ENCODE measurements at places on chromosomes 12 and 14.
A peak's percentile ranks its signal among the peaks of the same experiment; 100 is the strongest.

- DNase-seq, result no peak
These were observed 29.8 kb downstream of the APAF1 start for GRCh38 chr12:98674841-98675240.

GRCh38 chr12:60174476-60174875, 578.6 kb downstream of the SLC16A7 start:
- DNase-seq, result no peak

GRCh38 chr12:77766224-77766623, 64.5 kb upstream of the NAV3 start:
- DNase-seq, result no peak

DNA sequence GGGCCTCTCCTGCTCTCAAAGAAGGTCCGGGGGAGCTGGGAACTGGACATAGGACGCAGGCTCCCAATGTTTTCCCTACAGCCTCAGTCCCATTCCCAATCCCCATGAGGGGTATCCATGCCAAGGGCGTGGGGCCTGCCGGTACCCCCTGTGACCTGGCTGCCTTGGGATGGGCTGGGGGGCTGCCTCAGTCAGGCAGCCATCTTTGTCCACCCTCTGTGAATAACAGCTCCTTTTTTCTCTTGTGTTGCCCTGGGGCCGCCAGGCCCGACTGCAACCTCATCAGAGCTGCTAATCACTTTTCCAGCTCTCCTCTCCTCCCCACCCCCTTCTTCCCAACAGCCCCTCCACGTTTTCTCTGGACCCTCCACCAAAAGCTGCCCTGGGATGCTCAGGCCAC, 11.2 kb downstream of the FIGNL2 start:
- no peak for DNase-seq

GRCh38 chr12:99975321-99975720, 9.4 kb downstream of the ANKS1B start:
- no peak for DNase-seq

DNA sequence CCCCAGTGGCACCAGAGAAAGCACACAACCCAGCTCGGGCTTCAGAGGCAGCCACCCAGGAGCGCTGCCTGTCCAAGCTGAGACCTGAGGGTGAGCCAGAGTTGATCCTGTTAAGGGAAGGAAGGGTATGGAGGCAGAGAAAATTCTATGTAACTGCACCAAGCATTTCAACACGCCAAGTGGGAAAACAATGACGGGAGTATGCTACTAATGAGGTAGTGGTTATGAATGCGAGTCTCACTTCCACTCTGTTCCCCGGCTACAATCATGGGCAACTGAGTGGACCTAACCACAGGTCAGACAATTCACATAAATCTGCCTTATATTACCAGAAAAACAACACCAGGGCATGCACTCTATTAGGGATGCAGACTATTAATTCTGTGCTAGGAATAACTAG, 9.9 kb downstream of the ATG14 start:
- no peak for DNase-seq

DNA sequence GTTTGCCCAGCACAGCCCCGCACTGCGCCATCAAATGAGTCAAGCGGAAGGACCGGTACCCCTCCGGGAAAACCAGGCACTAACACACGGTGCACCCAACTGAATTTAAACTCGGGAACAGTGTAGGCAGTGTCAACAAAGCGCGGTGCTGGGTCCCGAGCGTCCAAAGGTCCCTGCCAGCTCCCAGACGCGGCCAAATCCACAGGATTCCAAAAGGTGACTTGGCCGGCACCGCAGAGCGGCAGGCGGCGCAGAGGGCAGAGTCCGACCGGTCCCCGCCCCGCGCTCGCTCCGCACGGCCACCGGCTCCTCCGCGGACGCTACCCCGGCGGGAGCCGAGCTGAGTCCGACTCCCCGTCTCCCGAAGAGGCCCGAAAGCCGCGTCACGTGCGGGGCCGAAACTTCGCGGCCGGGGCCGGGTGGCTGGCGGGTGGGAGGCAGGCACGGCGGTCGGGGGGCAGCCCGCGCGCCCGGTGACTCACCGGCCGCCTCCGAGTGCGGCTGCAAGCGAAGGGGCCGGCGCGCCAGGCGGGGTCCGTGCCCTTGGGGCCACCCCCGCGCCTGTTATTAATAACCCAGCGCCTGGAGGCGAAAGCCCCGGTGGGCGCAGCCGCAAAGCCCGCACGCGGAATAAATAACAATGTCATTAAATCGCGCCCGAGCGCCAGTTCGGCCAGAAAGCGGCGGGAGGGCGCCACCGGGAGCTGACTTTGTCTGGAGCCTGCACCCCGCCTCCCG, 863 bp downstream of the DENND5B start:
- DNase-seq, result peak; percentile 65

DNA sequence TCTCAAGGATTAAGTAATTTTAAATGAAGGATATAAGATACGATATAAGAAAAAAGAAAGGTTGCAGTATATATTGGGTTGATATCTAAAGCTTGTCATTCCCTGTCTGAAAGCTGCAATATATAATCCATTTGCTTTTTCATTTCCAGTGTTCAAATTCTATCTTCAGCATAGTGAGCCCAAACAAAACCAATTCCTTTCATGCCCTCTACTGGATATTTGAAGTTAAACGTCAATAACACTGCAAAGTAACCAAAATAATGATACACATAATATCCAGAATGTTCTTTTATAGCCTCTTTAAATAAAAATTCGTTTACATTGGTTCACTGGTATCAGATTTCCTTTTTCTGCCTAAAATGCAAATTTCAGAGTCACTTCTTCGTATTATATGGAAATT, 64.5 kb upstream of the DAAM1 start:
- DNase-seq, result no peak

DNA sequence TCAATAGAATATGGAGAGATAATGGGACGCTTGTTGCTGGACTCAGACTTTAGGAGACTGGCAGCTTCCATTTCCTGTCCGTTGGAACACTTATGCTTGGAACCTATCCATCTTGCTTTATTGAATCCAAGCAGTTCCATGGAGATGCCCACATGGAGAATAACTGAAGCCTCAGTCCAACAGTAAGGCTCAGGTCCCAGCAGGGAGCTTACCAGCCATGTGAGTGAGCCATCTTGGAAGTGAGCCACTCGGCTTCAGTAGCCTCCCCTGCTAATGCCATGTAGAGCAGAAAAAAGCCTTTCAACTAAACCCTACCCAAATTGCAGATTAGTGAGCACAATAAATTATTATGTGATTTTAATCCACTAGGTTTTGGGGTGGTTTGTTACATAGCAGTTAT, 538.8 kb upstream of the STXBP6 start:
- DNase-seq, result no peak

DNA sequence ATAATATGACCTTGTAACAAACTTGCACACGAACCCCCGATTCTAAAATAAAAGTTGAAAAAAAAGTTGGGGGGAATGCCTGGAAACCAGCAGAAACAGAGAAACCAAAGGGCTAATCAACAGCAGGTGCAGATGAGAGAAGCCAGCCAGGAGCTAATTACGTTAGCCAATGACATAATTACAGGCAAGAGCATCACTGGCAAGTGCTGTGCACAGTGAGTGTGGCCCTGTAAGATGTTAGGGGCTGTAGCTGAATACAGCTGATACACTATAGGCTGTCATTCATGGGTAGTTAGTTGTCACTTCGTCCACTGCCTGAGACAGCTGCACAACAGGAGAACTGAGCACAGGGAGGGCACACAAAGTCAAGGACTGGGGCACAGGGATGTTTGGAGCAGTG, 7.3 kb upstream of the FGF23 start:
- no peak for DNase-seq

DNA sequence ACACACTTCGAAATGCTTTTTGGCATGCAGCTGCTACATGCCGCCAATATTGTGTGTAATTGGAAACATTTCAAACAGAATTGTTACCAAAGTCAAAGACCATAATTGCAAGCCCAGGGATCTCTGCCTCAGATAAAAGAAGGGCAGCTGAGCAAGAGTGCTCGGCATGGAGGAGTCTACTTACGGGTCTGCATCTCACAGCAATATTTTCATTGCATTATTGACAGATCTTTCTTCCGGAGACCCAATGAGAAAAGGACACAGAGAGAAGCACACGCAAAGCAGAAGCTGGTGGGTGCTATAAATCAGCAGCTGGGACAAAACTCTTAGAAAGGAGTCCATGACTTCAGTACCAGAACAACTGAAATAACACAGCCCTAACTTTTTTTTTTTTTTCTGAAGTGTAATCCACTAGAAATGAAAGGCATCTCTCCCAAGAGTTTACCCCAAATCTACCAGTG, 4.9 kb downstream of the PRICKLE1 start:
- no peak for DNase-seq

Measured in GM13977 (cell line).